Stimulated activated CD4-positive, alpha-beta T cell treated with anti-CD3 and anti-CD28 coated beads, Interleukin-15, amount 100 ng/mL, for 1 hour (primary cell): ENCODE measurements at places on chromosomes 5 and 9.

GRCh38 chr5:68872088-68872839 is 221.6 kb upstream of the SLC30A5 start:
- DNase-seq, result no peak

DNA sequence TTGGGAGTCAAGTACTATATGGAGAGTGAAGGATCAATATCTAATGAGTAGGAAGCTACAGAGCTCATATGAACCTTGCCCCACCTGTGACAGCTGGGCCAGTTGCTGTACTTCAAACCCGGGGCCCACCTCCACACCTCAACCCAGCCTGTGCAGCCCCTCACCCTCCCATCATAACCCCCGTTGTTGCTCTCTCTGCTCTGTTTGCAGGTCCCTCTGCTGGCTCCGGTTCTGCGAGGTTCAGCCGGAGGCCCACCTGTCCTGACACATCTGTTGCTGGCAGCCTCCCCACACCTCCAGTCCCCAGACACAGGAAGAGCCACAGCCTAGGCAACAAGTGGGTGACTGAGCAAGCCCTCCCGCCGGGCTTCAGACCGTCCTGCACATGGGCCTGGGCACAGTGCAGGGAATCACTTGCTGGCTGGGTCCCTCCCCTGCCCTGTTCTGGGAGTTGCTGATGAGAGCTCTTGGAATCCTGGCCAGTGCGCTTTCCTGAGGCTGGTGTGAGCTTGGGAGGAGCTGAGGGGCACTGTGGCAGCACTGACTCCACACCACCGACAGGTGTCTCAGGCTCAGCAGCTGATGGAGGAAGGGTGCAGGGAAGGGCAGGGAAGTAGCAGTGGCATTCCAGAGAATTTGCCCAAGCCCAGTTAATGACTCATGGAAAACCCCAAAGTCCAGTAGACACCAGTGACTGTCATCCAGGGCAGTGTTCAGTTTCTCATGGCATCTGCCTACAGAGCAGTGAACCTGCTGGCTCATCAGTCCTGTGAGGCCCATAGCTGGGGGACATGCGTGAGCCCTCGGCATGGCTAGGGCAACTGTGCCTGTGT is 69.5 kb upstream of the GARNL3 start:
- DNase-seq, result no peak

GRCh38 chr5:171226096-171226754 is 82.8 kb upstream of the TLX3 start:
- DNase-seq, result no peak

DNA sequence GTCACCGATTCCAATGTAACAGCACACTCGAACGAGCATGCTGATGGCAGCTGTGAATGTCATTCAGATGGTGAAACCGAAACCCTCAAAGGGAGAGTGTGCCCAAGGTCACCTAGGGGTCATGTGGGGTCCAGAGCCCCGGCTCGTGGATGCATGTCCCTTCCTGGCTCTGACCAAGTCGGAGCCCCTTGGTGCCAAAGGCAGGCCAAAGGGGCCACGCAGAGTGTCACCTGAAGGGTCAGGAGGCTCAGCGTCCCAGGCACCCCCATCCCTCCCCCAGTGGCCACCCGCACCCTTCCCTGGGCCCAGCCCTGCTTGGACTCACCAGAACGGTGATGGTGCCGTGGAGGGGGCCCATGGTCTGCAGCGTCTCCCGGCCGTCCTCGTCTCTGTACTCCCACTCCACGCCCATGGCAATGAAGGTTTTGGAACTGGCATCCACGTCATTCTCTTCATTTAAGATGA is 69.5 kb downstream of the ZNF354C start:
- no peak for DNase-seq

GRCh38 chr5:460273-460625 is 17.3 kb downstream of the EXOC3 start:
- DNase-seq, result no peak

DNA sequence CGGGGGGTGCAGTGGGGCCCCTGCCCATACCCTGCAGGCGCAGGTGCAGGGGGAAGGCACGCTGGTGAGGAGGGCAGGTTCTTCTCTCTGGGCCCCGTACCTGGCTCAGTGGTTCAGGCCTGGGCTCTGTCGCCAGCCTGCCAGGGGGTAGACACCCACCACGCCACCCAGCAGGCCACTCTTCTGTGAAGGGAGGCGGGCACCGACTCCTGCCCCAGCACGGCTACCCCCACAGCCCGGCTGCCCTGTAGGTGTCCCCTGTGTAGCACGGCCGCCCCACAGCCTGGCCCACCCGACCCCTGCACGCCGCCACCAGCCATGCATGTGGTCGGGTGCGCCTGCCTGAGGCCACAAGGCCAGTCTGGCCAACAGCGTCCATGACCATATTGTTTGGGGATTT is 1.7 kb downstream of the LCN6 start:
- DNase-seq, result no peak
